ENCODE measurements at places on chromosomes 11 and 22. TPM values are rescaled to one million over a fixed set of nuclear protein-coding genes. Genes with fewer than 3 reads are reported as not detected.

DNA sequence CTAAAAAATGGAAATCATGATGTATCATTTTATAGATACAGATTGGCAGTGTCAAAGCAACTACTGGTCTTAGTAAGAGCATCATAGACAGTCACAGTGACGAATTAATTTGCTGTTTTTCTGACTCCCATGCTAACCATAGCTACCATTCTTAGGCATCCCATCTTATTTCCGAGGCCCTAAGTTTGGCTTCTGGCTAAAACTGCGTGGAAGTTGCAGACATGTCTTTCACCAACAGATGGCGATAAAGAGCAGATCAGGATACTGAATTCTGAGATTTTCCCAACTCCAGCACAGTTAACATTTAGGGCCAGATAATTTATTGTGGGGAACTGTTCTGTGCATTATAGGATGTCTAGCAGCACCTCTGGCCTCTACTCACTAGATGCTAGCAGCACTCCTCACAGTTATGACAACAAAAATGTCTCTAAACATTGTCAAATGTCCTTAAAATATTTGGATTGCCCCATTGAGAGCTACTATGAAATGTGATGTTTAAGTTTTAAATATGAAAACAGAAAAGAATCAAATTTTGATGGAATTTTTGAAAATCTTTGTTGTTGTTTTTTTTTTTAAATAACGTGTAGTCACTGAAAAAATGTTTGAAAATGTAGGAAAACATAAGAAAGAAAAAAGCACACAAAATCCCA, 16.3 kb downstream of the OR2AG2 start:
- no peaks in the 10 kb centered on the region for H3K36me3 ChIP-seq
- H3K27ac ChIP-seq = no peak overlapping the region
- no peak overlapping the region for H3K4me3 ChIP-seq
- no peaks in the 10 kb centered on the region for H3K27me3 ChIP-seq
- H3K4me1 ChIP-seq = no peaks in the 10 kb centered on the region
- DNase-seq = peak; percentile 46

DNA sequence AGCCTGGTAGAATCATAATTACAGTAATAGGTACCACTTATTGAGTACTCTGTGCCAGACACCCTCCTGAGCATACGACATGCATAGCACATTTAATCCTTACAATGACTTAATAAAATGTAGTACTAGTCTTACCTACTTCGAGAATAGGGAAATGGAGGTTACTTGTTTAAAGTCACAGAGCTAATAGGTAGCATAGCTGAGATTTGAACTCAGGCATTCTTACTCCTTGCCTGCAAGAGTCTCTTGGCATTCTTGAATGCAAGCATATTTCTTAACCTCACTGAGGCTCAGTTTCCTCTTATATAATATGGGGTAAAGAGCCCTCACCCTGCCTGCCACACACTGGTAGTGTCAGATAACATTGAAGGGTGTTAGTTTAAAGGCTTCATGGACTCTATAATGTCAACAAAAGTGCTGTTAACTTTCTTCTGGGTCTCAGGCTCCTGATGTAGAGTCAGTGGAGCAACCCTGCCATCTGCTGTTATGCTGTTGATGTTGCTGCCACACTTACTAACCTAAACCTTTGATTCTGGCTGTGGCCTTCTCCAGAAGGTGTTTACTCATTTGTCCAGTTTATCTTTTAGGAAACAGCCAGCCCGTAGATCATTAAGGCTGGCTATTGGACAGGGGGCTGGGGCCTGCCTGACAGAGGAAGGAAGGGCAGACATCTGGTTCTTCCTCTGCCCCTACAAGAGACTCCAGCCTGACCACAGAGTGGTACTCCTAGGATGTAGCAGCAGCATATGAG, 18.9 kb downstream of the LIMK2 start:
- DNase-seq = peak; percentile 71
- H3K36me3 ChIP-seq = peaks cover 6% of the 10 kb centered on the region
- no peaks in the 10 kb centered on the region for H3K27me3 ChIP-seq
- no peak overlapping the region for H3K4me3 ChIP-seq
- H3K4me1 ChIP-seq = peaks cover 12% of the 10 kb centered on the region
- H3K27ac ChIP-seq = peak overlapping the region; percentile 66

DEUP1 gene
- 0.04 TPM for total RNA-seq

GRCh38 chr11:35511666-35512065, 13.8 kb downstream of the PAMR1 start:
- H3K4me1 ChIP-seq = peaks cover 16% of the 10 kb centered on the region
- no peaks in the 10 kb centered on the region for H3K36me3 ChIP-seq
- no peak overlapping the region for H3K4me3 ChIP-seq
- no peak for DNase-seq
- H3K27me3 ChIP-seq = no peaks in the 10 kb centered on the region

DNA sequence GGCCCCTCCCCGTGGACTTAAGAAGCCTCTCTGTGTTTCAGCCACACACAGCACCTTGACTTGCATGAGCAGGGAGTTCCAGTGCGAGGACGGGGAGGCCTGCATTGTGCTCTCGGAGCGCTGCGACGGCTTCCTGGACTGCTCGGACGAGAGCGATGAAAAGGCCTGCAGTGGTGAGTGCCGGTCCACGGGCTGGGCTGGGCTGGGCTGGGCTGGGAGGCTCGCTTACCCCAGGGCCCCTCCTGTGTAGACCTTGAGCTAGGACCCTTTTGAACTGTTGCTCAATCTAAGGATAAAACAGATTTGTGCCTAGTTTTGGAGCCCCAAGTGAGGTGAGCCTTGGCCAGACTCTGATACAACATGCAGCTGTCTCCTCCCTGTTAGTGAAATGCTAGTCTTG, 151.4 kb upstream of the SORL1-AS1 start:
- DNase-seq = no peak
- H3K36me3 ChIP-seq = no peaks in the 10 kb centered on the region
- H3K27ac ChIP-seq = no peak overlapping the region
- H3K27me3 ChIP-seq = no peaks in the 10 kb centered on the region
- H3K4me3 ChIP-seq = no peak overlapping the region

SERPING1 gene
- 31.4 TPM for total RNA-seq

DNA sequence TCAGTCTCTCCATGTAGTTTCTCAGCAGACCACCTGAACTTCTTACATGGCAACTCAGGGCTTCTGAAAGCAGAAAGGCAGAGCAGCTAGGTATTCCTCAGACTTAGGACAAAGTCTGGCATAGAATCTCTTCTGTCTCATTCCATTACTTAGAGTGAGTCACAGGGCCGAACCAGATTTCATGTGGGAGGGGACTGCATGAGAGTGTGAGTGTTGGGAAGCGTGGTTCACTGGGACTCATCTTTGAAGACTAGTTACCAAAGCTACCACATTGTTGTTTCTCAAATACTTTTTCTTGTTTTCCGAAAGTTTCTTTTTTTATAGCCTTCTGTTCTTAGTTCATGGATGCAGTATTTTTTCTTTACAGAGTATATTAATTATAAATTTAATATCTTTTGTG, 36.1 kb upstream of the SCN3B start:
- H3K4me3 ChIP-seq = no peak overlapping the region
- no peaks in the 10 kb centered on the region for H3K4me1 ChIP-seq
- no peak for DNase-seq
- H3K36me3 ChIP-seq = no peaks in the 10 kb centered on the region
- H3K27ac ChIP-seq = no peak overlapping the region

DNA sequence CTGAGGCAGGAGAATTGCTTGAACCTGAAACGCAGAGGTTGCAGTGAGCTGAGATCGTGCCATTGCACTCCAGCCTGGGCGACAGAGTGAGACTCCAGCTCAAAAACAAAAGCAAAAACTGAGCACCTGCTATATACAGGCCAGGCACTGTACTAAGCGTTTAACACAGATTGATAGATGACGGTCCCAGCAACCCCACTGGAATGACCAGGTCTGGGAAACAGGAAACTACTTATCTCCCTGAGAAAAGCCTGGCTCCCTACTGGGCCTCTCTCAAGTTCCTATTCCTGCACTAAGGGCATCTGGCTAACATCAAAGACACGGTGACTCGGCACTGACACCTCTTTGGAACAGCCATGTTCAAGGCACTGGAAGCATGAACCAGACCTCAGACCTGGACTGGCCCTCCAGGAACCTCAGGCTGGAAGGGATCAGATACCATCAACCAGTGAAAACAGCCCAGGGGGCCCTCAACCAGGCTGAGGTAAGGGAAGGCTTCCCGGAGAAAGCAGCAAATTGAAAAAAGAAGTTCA, 16.6 kb downstream of the ARAP1 start:
- H3K36me3 ChIP-seq = no peaks in the 10 kb centered on the region
- peak overlapping the region; percentile 29 for H3K27ac ChIP-seq
- no peak for DNase-seq
- H3K4me1 ChIP-seq = peaks cover 29% of the 10 kb centered on the region
- H3K27me3 ChIP-seq = no peaks in the 10 kb centered on the region
- H3K4me3 ChIP-seq = no peak overlapping the region

DNA sequence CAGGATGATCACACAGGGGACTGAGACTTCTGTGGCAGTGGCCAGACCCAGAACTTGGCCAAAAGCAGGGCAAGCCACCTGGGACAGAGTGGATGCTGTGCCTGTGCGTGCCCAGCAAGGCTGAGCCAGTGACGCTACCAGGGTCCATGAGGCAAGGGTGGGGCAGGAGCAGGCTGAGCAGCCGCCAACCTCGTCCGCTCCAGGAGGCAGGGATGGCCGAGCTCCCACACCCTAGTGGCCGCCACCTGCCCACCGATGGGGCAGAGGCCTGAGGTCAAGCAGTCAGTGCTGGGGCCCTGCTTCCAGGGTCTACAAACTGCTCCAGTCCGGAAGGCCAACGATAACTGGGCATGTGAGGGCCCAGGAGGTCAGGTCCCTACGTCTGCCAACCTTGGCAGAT, 7.3 kb downstream of the KRTAP5-9 start:
- H3K4me1 ChIP-seq = no peaks in the 10 kb centered on the region
- no peak overlapping the region for H3K27ac ChIP-seq
- H3K27me3 ChIP-seq = no peaks in the 10 kb centered on the region
- H3K4me3 ChIP-seq = no peak overlapping the region
- DNase-seq = no peak

PLAAT5 gene
- 2.1 TPM for total RNA-seq

TMEM86A gene
- 2.6 TPM for total RNA-seq

DNA sequence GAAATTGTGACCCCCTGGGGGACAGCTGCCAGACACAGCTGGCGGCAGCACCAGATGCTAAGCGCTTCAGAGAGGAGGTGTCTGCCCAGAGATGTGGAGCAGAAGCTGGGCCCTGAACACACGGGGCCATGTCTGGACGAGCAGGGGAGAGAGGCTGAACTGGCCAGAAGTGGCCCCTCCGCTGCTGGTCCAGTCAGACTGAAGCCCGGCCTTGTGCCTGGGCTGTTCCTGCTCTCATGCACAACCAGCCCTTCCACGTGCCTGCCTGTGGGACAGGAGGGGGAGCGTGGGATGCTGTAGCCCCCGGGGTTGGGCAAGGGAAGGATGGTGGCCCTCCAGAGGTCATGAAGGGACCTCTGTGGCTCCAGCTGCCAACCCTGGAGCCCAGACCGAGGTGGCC, 1.8 kb downstream of the ADM2 start:
- H3K4me3 ChIP-seq = no peak overlapping the region
- no peaks in the 10 kb centered on the region for H3K36me3 ChIP-seq
- no peak overlapping the region for H3K27ac ChIP-seq
- H3K4me1 ChIP-seq = peaks cover 8% of the 10 kb centered on the region
- peaks cover 65% of the 10 kb centered on the region for H3K27me3 ChIP-seq

DNA sequence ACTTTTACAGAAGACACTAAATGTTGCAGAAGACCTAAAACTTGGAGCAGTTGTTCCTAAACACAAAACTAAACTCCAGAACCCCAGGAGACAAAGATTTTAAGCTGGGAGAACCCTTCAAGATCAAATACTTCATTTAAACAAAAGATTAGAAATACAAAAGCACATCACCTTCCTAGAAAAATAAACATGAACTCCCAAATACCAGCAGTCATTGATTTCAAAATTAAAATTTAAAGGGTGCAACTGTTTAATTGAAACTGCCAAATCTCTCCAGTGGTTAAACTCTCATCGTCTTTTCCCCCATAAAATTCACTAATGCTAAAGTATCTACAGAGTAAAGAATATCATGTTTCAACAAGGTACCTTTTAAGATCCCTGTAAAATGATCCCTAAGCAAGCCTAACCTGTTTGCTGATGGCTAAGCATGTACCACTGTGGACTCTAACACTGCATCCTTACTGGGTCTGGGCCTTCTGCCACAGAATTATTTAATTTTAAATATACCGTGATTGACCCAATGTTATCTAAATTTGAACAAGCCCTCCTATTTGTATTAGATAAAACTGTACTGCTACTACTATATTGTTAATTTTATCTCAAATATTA, 53.7 kb upstream of the CCDC34 start:
- no peak overlapping the region for H3K27ac ChIP-seq
- no peaks in the 10 kb centered on the region for H3K4me1 ChIP-seq
- no peaks in the 10 kb centered on the region for H3K27me3 ChIP-seq
- H3K4me3 ChIP-seq = no peak overlapping the region

SLC37A2 gene
- 2.6 TPM for total RNA-seq

- peaks cover 61% of the 10 kb centered on the region for H3K36me3 ChIP-seq
- H3K4me1 ChIP-seq = no peaks in the 10 kb centered on the region
- H3K27me3 ChIP-seq = no peaks in the 10 kb centered on the region
Measured at GRCh38 chr11:47296045-47296444, 26.1 kb downstream of the MADD start.

- DNase-seq = no peak
- H3K4me3 ChIP-seq = no peak overlapping the region
- no peaks in the 10 kb centered on the region for H3K36me3 ChIP-seq
- H3K27me3 ChIP-seq = peaks cover 5% of the 10 kb centered on the region
- H3K4me1 ChIP-seq = peaks cover 10% of the 10 kb centered on the region
Measured at GRCh38 chr11:115724666-115725065, 220.5 kb upstream of the CADM1 start.

GRCh38 chr11:131195661-131196517, 174.5 kb upstream of the NTM start:
- H3K27ac ChIP-seq = no peak overlapping the region
- H3K4me3 ChIP-seq = no peak overlapping the region
- H3K27me3 ChIP-seq = peaks cover 37% of the 10 kb centered on the region
- peaks cover 46% of the 10 kb centered on the region for H3K4me1 ChIP-seq

RASL10A gene
- total RNA-seq = 1.5 TPM

GRCh38 chr11:119832202-119832935, 103.4 kb upstream of the NECTIN1 start:
- no peak overlapping the region for H3K4me3 ChIP-seq
- peaks cover 4% of the 10 kb centered on the region for H3K27me3 ChIP-seq
- H3K27ac ChIP-seq = no peak overlapping the region
- peak; percentile 60 for DNase-seq
- H3K4me1 ChIP-seq = peaks cover 11% of the 10 kb centered on the region
